ENCODE measurements at places on chromosomes 3 and 15.

GRCh38 chr3:181698263-181698954 lies 13.3 kb upstream of the SOX2 start:
- DNase-seq: no peak

DNA sequence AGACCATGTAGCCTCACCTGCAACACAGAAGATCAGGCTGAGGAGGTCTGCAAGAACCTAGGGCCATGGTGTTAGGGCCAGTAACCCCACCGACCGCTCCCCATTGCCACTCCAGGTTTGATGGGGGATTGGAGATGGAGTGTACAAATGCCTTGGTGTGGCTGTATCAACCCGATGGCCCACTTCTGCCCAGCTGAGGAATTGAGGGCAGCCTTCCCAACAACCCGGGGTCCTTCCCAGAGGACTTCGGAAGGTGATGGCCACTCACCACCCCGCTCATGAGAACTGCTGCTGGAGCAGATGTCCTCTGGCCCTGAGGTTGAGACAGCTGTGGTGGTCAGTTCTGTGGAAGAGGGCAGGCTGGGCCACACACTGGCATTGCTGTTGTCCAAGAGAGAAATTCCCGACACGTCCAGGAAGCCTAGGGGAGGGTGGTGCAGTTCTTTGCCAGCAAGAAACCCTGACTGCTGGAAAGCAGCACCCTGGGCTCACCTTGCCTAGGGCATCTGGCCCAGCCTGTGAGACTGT lies 8.9 kb downstream of the GORASP1 start:
- no peak for DNase-seq

DNA sequence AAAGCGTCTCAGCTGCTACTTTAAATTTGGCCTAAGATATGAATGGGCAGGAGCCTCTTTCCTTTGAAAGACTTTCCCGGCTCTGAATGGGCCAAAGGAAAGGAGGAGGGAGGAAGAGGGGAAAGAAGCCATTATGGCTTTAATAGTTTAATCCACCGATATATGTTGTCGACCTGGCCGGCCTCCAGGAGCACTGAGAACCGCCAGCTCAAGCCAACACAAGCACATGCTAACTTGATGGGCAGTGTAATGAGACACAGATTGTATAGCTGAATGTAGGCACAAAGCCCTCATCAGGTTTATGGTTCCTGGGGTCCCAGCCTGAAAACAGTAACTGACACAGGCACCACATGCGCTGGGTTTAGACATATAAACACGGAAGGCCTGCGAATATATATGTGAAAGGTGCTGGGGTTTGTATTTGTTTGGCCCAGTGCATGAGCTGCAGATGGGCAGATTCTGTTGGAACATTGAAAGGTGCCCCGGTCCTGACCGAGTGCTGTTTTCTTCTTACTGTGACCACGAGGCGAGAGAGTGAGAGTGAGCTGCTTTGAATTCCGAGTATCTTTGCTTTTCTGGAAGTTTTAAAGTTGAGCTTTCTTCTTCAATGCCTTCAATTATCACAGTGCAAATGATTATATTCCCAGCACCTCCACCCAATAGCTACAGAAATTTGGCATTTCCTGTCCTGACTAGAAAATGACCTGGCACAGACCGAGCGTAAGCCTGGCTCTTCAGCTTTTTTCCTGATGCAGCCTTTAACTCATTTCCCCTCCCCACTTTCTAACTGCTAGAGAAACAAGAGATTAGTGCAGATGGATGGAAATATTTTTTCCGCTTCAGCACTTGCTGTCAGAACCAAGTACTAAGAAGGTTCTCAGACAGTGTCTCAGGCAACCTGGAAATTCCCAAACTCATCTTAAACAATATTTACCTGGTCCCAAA lies 267.3 kb downstream of the RORA start:
- DNase-seq: no peak

GRCh38 chr3:149752051-149752787 lies at the start of gene COMMD2:
COMMD2 (minus strand) TSS chr3:149752489; CDS start chr3:149752444, 45 bp downstream.
- peak; percentile 77 for DNase-seq

DNA sequence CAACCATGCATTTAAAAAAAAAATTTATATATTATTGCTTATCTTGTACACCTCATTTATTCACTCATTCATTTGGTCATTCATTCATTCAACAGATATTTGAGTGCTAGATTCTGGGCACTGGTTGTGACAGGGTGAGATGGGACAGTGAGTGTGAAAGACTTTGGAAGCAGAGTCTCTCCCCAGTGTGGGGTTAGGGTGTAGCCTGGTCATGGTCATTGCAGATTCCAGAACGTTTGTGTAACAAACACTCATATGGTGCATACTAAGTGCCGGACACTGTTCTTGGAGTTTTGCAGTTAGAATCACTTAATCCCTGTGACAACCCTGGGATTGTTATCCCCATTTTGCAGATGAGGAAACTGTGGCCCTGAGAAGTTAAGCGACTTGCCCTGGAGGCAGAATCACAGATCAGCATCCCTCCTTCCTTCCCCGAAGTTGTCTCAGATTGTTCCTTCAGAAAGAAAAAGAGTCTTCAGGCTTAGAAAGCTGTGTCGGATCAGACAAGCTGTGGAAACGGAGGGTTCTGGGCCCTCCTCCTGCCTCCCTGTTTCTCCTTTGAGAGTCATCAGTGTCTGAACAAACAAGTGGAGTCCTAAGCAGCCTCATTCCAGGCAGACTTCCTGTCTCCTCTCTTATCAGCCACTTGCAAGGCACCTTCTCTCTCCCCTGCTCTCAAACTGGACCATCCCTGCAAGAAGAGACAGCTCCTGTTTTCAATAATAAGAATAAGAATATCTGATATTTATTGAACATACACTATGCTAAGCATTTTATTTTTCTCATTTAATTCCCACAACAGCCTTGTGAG lies 6.3 kb downstream of the LOXL1 start:
- no peak for DNase-seq

DNA sequence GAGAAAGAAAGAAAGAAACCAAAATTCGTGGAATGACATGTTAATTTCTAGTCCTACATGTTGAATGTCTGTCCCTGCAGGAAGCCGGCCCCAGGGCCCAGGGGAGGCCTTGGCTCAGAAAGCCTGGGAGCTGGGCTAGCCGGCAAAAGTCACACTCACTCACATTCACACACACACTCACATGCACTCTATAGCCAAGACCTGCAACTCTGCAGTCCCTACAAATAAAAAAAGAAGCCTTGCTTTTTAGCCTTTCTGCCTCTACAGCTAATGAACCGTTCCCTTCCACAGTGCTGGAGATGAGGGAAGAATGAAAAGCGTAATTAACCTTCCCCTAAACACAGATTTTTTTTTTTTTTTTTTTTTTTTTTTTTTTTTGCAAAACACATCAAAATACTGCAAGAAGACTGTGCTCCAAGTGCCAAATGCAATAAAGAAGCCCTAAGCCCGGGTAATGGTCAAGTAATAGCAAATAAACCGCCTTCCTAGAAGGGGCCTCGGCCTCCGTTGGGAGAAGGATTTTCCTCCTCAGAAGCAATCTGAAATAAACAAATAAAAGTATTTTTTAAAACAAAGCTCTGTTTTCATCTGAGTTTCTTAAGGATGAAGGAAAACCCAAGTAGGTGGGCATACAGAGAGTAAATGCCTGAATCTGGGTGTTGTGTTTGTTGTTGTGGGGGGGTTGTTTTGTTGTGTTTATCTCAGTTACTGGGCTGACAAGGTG lies 4.3 kb downstream of the MECOM start:
- DNase-seq: no peak

DNA sequence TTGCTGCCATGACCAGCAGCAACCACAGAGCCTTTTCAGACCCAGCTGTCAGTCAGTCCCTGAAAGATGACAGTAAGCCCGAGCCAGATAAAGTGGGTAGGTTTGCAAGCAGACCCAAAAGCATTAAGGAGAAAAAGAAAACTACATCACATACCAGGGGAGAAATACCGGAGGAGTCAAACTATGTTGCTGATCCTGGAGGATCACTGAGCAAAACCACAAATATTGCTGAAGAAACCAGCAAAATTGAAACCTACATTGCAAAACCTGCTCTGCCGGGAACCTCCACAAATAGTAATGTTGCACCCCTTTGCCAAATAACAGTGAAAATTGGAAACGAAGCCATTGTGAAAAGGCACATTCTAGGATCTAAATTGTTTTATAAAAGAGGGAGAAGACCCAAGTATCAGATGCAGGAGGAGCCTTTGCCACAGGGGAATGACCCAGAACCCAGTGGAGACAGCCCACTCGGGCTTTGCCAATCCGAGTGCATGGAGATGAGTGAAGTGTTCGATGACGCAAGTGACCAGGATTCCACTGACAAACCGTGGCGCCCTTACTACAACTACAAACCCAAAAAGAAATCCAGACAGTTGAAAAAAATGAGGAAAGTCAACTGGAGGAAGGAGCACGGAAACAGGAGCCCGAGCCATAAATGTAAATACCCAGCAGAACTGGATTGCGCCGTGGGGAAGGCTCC lies 42.1 kb upstream of the RASA2 start:
- DNase-seq: no peak

DNA sequence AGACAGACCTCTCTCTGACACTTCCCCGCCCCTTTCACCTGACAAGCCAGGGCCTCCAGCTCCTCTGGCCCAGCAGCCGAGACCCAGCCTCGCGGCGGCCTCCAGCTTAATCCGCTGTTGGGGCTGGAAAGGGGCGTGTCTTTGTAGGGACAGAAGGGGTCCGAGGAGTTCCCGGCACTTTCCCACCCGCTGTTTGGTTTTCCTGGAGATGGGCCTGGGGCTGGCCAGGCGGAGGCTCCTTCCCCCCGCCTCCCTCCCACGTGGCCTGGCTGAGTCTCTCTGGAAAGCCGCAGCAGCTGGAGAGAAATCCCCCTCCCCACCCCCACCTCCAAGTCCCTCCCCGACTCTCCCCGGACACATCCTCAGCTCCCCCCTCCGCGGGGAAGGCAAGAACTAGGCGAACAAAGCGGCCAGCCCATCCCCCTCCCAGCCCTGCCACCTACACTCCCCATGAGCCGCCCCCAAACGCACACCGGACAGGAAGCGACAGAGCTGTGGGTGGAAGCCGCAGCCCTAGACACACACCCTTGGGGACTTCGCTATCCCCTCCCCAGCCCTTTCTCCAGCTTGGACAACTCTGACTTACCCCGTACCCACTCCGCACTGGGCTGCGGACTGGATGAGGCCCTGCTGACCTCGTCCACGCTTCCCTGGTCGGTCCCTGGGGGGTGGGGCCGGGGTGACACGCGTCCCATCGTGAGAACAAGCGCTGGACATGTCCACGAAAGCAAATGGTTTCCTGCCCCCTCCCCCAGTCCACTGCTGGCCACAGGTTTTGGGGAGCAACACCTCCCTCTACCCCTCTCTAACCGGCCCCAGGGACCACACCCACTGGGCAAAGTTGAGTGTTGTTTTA lies 1.2 kb downstream of the IGDCC4 start:
- no peak for DNase-seq

GRCh38 chr15:87873516-87873915 lies 383.0 kb downstream of the NTRK3 start:
- no peak for DNase-seq

DNA sequence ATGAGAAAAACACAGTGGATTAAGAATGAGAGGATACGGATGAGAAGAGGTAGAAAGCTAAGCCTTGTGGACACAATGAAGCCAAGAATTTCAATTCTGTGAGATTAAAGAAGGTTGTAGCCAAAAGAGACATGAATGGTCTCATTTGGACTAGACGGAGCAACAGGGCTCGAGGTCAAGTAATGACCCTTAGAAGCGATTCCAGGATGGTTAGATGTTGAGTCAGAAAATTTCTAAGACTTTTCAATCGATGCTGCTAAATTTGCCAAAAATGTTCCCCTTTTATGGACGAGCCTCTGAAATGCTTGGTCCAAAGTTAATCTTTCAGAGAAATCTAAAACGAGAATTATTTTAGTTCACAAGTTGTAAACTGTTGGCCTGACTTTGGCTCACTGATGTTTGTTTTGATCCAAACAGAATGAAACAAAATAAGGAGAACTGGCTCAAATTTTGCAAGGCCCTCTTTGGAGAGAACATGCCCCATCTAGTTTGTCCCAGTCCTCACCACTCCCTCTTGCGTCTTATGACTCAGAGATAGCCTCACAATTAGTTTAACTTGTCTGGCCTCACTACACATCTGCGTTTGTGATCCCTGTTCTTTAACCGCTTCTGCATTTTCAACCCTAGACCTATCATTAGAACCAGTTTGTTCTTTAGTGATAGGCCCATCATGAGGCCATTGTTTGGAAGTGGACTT lies 235.5 kb downstream of the PDZRN3 start:
- no peak for DNase-seq

DNA sequence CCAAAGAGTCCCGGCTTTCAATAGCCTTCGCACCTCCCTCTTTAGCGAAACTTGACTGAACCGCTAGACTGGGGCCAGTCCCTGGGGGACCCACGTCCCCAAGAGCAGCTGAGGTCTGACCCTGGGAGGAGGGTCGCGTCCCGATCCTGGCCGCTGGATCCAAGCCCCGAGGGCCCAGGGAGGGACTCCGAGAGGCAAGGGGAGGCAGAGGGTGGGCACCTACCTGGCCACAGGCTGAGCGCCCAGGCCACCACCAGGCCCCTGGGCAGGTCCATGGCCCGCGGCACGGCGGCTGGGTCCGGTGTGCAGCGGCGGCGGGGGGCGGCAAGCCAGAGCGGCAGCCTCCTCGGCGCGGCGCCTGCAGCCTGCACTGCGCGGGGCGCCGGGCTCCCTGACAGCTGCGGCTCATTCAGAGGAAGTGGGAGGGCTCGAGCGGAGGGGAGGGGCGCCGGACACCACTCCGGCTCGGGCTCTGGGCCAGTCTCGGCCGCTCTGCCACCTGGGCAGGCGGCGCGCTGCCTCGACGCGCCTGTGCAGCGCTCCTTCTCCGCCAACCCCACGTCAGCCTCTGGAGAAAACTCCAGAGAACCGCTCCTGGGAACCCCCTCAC lies at the start of gene ITGA11:
Gene ITGA11 (minus strand): TSS at position 372 of the 610 bp plus-strand sequence. CDS start 97 bp downstream, at position 275.
- DNase-seq: peak; percentile 26

DNA sequence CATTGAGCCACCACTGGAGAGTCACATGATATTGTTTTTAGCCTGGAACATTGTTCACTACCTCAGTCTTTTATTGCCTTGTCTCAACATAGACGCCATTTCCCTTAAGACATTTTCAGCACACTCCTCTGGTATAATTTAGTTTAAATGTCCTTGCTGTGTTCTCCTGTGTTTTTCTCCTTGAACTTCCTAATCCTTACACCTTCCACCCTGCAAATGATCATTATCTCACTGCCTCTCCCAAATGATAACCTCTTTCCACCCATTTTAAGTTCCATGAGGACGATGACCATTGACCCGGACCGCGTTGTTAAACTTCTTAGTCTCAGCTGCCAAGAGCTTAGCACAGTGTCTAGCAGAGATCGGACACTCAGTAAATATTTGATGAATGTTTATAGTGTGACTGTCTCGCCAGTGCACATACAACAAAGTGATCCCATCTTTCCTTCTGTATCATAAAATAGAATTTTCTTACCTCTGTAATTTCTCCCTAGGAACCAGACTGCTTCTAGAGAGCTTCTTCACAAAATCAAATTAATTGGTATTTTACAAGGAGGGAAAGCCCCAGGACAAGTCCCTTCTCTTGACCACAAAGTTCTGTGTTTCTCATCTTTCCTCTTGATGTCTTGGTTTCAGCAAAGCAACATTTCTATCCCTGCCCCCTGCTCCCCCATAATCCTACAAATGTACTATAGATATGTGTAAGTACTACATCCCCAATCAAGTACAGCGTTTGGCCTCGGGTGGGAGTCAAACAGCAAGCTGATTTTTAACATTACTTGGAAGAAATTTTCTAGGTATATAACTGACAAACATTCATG lies 429.6 kb downstream of the LPP start:
- no peak for DNase-seq
